H1 (cell line): ENCODE measurements at places on chromosomes 2 and 18. TPM values are rescaled to one million over a fixed set of nuclear protein-coding genes. Genes with fewer than 3 reads are reported as not detected.
A peak's percentile ranks its signal among the peaks of the same experiment; 100 is the strongest.

- DNase-seq: no peak
Measured at GRCh38 chr18:7177116-7177744, 53.7 kb upstream of the LRRC30 start.

DNA sequence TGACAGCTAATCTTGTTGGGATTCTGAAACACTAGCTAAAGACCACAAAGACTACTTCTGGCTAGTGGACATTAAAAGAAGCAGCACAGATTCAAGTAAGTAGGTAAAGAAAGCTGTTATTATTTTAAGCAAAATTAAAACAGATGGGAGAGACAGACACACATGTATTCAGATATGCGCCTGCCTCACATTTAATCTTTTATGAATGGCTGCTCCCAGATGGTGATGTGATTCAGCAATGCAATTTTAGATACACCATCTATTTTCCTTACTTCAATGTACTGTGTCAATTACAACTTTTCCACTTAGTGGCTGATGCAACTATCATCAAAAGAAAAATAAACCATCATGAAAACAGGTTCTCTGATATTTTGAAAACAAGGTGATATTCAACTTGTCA is 133.0 kb upstream of the PGAP1 start:
- no peak for DNase-seq

- no peak for DNase-seq
Measured at GRCh38 chr2:241627675-241628074, 9.3 kb downstream of the THAP4 start.

TCF7L1 gene
- 108 and 110 TPM in 2 replicates for total RNA-seq

SKOR2 gene
- total RNA-seq: 0.11 and 0.21 TPM in 2 replicates

PSMA8 gene
- not detected in 2 replicates for total RNA-seq

- no peak for DNase-seq
Measured at GRCh38 chr18:42360716-42361115, 405.7 kb downstream of the PIK3C3 start.

DNA sequence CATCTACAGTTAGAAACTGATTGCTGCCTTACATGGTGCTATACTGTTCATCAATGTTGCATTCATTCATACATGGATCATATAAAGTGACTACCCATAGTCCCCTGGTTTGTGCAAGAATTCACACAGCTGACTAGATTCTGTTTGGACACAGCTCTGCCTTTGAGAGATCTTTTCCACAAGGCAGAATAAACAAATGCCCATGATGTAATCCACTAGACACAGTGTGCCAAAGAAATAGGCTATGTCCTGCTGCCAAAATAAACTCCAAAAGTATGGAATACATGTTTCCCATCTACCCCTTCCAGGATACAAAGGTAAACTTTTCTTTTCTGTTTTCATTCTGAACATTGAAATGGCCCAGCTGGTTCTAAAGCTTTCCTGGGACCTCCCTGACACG is 269.4 kb upstream of the CHAC2 start:
- DNase-seq: no peak

- no peak for DNase-seq
Measured at GRCh38 chr2:72562451-72563153, 263.2 kb downstream of the EXOC6B start.

DNA sequence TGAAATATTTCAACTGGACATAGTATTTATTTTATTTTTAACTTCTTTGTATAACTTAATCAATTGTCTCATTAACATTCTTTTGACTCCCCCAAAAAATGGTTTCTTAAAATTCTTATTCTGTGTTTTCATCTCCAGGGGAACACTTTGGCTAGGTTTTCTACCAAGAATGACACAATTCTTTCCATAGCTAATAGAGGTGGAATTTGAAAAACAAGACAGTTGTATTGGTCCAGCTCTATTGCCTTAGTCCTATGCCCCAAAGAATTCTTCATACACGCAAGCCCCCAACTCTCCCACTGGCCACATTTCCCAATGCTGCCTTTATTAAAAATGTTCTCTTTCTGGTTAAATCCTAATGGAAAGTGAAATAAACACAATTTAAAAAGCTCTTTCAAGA is 104.7 kb upstream of the PKDCC start:
- no peak for DNase-seq

- no peak for DNase-seq
Measured at GRCh38 chr2:142217804-142218203, 87.0 kb upstream of the LRP1B start.

GRCh38 chr18:56351911-56352500 is 286.4 kb downstream of the TXNL1 start:
- no peak for DNase-seq

DNA sequence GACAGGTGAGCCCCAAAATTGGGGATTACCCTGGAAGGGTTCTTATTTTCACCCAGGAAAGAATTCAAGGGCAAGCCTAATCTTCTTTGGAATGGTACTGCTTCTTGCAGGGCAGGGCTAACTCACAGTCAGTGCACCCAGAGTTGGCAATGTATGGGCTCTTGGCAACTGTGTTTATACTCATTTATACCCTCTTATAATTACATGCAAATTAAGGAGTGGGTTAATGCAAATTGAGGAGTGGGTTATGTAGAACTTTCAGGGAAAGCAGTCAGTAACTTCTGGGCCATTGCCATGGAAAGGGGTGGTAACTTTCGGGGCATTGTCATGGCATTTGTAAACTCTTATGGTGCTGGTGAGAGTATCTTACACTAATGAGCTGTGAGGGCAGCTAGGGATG is 59.2 kb downstream of the SERPINB8 start:
- DNase-seq: no peak

DNA sequence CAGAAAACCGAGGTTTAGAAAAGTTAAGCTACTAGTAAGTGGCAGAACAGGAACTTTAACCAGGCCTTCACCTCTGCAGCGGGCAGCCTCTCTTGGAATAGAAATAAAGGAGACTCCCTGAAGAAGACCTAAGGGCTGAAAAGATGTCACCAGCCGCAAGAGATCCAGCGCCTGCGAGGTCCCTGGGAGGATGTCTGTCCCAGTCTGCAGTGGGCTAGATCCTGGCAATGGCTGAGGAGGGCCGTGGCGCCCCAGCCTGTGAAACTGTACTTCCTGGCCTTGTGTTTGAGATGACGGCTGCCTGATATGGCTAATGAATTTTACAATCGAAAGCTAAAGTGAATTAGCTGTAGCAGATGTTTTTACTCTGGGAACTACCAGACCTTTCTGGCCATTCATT is 300.6 kb upstream of the SALL3 start:
- no peak for DNase-seq

DNA sequence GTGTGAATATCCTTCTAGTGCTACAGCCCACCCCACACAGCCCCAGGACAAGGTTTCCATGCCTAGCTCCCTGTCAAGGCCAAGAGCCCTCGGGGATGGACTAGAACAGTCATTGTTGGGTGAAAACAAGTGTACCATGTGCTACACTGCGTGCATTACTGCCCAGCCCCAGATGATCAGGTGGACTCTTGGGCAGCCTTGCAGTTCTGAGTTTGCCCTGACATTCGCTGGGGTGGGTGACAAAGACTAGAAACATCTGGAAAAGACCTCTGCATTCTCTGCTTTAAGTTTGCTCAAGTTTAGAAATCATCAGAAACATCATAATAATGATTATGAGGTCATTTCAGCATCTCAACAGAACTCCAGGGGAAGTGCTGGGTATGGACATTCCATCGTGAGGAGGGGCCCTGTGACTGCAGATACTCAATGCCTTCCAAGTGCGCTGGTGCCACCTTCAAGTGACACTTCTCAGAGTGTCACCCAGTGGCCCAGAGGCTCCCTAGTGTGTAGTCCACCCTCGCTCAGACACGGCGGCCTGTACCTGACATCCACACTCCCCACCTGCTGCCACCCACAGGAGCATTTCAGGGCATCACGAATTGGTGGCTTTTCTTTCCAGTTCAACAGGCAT is 5.3 kb upstream of the PXDN start:
- DNase-seq: peak; percentile 37

DNA sequence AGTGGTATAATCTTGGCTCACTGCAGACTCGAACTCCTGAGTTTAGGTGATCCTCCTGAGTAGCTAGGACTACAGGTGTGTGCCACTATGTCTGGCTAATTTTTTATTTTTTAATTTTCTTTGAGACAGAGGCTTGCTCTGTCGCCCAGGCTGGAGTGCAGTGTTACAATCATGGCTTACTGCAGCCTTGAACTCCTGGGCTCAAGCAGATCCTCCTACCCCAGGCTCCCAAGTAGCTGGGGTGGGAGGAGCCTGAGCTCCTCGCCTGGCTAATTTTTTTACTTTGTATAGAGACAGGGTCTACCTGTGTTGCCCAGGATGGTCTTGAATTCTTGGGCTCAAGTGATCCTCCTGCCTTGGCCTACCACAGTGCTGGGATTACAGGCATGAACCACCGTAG is 62.5 kb downstream of the BABAM2 start:
- no peak for DNase-seq

GRCh38 chr2:47028846-47029560 is 113.4 kb upstream of the MCFD2 start:
- DNase-seq: no peak

SCN3A gene
- not detected in 2 replicates for total RNA-seq

DNA sequence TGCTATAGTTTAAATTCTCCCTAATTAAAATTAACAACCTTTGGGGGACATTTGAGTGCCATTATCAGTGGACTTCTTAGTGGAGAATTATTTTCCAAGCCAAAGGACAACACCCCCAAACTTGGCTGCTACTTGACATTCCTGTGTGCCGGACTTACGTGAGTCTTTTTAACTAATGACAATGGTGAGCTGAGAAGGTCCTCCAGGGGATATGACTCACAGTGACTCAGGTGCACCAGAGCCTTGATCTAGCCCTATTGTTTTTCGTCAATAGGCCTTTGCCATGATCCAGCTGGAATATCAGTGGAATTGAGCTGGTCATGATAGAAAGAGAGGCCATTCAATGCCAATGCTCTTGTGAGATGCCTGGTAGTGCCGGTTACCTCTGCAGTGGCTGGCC is 118.1 kb upstream of the CXCR4 start:
- no peak for DNase-seq

GRCh38 chr2:196263181-196263747 is 91.9 kb upstream of the STK17B start:
- no peak for DNase-seq

TRIB2 gene
- total RNA-seq: 57.0 and 57.3 TPM in 2 replicates

FABP1 gene
- total RNA-seq: not detected in 2 replicates

DNA sequence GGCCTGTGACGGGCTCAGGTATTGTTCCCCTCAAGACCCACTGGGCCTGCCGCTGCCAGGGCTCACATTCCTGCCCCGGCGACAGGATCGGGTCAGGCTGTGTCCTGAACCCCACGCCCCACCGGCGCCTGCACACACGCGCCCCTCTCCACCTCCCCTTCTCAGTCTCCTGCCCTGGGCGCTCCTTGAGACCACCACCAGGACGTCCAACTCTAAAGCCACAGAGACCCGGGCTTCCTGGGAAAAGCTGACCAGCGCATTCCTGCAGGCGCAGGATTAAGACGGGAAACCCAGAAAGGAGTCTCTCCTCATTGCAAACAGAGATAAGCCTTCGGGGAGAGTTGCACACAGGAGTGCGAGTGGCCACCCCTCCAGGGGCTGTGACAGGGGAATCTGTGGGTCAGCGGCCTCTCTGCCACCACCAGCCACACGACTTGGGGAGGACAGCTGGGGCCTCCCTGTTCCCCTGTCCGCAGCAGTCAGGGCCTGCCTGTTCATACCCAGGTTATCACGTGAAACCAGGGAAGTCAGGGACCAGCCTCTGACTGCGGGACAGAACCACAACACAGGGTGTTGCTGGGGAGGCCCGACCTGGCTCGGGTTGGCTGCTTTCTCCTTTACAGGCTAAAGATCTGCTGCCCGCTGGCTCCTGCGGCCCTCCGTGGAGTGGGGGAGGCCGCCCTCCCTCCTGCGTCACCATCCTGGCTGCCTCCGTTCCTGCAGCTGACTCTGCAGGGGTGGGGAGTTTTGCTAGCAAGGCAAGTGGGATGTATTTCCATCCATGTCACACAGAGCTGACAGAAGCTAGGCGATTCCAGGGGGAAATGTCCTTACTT is 88.8 kb downstream of the ZCCHC2 start:
- peak; percentile 60 for DNase-seq

DNA sequence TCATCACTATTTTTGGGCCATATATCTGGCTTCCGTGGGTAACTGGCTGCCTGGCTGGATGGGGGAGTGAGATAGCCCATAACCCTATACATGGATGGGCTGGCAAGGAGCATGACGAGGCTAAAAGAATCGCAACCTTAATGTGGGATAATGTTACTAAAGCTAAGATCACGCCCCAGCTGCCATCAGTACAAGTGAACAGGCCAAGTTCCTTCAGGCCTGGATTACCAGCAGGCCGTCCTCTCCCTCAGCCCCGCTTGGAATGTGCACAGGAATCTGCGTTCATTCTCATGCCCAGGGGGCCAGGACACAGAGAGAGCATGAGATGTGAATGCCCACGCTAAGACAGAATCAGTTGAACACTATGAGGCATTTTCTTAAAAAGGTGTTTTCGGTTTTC is 34.7 kb downstream of the RMC1 start:
- no peak for DNase-seq

NPHP1 gene
- 2.8 and 3.3 TPM in 2 replicates for total RNA-seq

OR6B2 gene
- not detected in 2 replicates for total RNA-seq

GRCh38 chr2:18253686-18254197 is 306.7 kb downstream of the RDH14 start:
- no peak for DNase-seq

DNA sequence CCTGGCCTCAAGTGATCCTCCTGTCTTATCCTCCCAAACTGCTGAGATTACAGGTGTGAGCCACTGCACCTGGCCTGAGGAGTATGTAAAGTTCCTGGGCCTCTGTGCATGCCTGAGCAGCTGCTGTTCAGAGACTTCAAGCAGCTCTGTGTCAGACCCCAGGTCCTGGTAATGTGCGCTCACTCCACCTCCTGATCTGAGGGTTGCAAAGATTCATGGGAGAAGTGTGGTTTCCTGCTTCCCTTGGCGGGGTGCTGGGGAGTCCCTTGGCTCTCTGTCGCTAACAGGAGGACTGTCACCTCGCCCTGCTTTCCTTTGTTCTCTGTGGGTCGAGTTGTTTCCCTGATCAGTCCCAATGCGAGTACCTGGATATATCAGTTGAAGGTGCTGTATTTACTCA is 8.6 kb upstream of the IL36A start:
- no peak for DNase-seq

COX7A2L gene
- total RNA-seq: 85.6 and 91.7 TPM in 2 replicates

DNA sequence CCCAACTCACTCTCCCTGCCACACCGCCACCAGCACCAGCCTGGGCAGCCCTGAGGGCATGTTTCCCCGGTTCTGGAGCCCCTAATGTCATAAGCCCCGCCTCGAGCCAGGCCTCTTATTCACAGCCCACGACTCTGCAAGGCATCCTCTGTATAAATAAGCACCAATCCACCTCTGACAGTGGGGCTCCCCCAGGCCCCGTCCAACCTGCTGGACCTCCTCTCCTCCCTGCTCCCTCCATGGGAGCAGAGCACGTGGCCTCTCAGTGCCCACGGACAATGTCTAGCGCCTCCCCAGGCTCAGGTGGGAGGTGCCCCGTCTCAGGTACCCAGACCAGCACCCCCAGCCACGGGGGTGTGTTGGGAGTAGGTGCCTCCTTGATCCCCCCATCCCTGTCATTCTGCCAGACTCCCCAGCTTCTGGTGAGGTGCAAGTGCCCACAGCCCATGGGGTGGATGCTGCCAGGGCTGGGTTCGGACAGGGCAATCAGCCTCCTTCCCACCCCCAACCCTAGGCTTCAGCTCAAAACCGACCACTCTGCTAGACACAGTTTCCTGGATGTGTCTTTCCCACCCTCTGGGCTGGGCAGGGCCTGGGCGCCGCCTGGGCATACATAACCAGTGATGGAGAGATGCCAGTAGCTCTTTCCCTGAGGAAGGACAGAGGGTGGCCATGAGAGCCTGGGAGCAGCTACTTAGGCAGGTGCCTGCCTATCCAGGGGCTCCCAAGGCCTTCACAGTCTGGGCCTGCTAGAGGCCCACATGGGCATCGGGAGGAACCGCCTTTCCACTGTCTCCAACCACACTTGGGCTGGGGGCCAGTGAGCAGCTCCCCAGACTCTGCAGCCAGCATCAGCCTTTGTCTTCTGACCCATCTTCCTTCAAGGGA is 1.6 kb upstream of the ADRA2B start:
- no peak for DNase-seq
